ENCODE measurements at places on chromosomes 6 and 20.

GRCh38 chr6:15063253-15063853 is 182.5 kb upstream of the JARID2 start:
- no peak for DNase-seq

DNA sequence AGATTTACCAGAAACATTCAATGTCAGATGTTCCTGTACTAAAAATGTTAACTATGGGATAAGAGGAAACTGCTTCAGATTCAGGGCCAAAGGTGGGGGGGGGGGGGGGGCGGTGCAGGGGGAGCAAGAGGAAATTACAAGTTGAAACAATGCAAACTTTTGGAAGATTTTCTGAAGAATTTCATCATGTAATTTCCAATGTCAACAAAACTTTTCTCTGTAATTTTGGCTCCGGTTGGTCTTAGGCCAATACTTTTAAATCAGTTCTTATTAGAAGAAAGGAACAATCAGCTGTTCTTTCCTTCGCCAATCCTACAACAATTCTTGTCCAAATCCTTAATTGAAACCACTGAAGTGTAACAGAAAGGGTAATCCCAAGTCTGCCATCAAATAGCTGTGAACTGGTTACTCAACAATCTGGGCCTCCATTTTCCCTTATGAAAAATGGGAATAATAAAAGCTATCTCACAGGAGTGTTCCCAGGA is 13.1 kb downstream of the UQCC1 start:
- no peak for DNase-seq

- no peak for DNase-seq
Observed at GRCh38 chr6:2733736-2734480, 16.8 kb downstream of the MYLK4 start.

GRCh38 chr6:147177286-147177685 is 26.9 kb upstream of the STXBP5 start:
- no peak for DNase-seq

DNA sequence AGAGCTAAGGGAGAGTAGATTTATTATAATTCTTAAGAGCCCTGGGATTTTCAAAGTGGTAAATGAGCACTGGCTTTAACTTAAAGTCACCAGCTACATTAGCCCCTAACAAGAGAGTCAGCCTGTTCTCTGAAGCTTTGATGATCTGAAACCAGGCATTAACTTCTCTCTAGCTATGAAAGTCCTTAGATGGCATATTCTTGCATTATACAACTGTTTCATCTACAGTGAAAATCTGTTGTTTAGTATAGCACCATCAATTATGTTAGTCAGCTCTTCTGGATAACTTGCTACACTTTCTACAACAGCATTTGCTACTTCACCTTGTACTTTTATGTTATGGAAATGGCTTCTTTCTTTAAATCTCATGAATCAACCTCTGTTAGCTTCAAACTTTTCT is 1046.7 kb downstream of the HACE1 start:
- DNase-seq: no peak

DNA sequence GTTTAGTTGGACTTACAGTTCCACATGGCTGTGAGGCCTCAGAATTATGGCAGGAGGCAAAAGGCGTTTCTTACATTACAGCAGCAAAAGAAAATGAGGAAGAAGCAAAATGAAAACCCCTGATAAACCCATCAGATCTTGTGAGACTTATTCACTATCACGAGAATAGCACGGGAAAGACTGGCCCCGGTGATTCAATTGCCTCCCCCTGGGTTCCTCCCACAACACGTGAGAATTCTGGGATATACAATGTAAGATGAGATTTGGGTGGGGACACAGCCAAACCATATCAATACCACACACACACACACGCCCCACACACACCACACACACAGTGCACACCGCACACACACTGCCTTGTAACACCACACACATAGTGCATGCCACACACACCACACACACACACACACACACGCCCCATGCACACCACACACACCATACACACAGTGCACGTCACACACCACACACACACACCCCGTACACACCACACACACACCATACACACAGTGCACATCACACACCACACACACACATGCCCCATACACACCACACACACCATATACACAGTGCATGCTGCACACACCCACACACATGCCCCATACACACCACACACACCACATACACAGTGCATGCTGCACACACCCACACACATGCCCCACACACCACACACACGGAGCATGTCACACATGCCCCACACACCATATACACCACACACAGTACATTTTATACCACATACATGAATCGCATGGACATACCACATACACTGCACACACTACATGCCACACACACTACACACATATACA is 310.5 kb downstream of the TAF4 start:
- no peak for DNase-seq

DNA sequence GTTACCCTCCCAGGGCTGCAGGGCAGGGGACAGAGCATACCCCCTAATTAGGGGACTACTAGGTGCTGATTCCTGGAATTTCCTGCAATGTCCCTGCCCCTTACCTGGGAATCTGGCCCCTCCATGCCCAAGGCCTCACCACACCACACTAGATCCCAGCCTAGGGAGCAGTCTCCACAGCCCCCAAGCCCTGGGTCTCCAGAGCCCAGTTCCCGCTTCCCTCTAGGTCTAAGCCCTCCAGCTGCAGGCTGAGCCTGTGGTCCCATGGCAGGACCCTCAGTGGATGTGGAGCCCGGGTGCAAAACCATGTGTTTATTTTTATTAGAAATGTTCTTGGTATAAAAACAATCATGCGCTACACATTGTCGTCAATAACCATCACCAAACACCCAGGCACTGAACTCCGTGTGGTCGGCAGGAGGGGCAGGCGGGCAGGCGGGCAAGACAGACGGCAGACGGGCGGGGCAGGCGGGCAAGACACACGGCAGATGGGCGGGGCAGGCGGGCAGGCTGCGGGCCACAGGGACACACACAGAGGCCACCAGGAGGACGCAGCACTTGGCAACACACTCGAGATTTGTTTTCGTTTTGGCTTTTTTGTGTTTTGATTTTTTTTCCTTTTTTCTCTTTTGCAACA is 124.2 kb downstream of the GRM4 start:
- no peak for DNase-seq

Measured in stimulated activated CD4-positive, alpha-beta T cell treated with anti-CD3 and anti-CD28 coated beads, Interleukin-2, amount 100 ng/mL, for 48 hours (primary cell).